ENCODE measurements at places on chromosomes 16 and 17.

GRCh38 chr17:44360826-44361225 is 2.8 kb downstream of the FAM171A2 start:
- DNase-seq: no peak

GRCh38 chr16:4498546-4499195 is 22.5 kb downstream of the HMOX2 start:
- DNase-seq: no peak

DNA sequence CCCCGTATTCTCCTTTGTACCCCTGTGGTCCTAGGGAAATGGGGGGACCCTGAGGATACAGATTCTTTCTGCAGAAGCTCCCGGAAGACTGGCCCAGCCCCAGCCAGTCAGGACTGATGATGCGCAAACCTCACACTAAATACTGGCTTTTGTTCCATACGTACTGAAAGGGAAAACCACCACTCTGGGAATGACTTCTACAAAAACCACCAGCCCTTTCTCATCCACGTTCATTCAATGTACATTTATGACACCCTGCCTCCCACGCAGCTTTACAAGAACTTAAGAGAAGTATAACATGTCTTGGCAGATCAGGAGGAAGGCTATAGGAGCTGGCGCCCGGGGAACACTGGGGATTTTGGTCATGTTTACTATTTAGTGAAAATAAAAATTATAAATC is 70.6 kb downstream of the MARCHF10 start:
- no peak for DNase-seq

DNA sequence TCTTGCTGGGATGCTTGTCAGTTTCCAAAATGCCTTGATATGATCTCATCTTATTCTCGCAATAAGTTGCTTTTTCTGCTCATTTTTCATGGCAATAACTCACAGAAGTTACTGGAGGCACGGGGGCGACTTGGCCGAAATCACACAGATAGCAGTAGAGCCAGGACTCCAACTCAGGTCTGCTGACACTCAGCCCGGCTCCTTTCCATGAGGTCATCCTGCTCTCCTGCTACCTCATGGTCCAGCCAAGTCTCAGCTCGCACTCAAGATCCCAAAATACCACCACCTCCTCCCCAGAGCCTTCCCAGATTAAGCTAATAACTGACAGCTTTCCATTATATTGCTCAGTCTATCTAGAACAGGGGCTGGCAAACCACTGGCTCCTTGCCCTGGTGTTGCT is 269.5 kb downstream of the MAP2K4 start:
- DNase-seq: no peak

DNA sequence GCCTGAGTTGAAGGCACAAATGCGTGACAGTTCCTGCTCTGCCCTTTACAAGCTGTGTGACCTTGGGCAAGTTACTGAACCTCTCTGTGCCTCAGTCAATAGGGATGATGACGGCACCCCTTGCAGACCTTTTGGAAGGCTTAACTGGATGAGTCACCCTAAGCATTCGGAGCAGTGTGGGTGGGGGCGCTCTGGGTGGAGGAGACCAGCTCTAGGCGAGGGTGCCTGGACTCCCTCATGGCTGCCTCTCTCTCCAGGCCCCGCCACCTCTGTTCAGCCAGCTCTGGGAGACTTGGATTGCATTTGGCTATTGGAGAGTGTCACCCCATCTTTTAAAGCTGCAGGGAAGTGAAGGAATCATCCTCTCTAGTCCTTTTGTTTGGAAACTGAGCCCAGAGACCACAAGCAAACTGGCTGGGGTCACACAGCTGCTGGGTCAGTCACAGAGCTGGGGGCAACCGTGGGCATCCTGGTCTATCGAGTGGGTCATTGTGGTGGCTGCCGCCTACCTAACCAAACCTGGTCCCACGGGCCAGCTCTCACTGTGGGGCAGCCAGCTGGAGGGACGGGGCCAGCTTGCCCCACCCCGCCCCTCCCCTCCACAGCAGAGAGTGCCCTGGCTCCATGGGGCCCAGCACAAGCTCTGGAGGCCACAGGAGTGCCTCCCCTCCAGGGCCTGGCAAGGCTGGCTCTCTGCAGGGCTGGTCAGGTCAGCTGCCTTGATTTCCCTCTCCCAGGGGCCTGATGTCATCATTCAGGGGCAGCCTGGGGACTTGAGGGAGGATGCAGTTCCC is 20.2 kb upstream of the GSE1 start:
- DNase-seq: no peak

DNA sequence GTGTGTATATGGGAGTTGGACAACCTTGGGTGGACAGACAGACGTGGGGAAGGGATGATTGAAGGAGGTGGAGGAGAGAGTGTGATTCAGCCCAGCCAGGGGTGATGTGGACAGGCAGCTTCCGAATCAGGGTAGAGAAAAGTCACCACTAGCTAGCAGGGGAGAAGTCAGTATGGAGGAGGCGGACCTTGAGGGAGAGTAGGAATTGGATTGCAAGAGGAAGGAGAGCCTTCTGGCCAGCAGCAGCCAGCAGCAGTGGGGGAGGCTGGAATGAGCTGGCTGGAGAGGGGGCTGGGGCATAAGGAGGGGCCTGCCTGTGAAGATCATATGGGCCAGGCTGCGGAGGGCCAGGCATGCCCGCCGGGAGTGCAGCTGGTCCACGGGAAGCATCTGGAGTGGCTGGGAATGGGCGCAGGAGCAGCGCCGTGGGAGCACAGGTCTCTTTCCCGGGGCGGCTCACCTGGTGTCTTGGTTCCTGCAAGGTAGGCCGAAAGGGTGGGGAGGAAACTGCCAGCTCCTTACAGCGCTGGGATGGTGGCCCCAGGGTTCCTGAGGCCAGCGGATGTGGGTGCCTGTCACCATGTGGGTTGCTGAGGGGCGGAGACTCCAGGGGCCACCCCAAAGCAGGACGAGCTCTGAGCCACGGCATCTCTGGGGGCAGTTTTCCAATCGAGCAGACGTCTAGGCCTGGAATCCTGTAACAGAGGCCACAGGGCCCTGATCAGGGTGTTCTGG is 235.3 kb downstream of the SEC14L1 start:
- peak; percentile 35 for DNase-seq

GRCh38 chr17:51147650-51148049 is 5.7 kb upstream of the NME1 start:
- DNase-seq: no peak

DNA sequence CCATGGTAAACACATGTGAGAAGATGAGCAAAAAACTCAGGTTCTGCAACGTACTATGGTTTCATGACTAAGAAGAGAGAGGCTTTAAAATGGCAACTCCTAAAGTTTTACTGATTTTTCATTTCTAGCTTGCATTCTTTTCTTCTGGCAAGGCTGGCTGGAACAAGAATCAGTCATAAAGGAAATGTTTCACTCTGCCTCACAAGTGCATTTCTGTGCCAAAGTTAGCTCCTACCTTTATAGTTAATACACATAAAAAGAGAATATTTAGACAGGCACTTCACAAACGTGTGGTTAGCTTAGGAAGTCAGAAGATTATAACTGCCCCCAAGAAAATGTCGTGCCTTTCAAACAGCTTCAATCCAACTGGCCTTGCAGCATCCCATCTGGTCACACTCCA is 417.1 kb upstream of the CDH11 start:
- DNase-seq: no peak

DNA sequence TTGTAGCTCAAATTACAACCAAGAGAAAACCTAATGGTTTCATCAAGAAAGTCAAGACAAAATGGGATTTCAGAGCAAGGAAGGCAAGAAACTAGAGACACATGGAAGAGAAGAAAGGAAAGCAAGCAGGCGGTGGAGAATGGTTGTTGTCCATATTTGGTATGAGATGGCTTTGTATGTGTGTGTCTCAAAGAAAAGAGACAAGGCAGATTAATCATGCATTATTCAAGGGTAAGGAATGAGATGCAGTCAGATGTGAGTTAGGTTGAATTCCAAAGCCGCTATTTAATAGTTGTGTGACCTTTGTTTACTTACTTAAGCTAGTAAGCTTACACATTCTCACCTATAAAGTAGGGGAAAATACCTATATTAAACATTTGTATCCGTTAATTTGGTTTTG is 1029.6 kb downstream of the CDH11 start:
- DNase-seq: no peak

GRCh38 chr17:79836510-79836971 is 2.7 kb downstream of the CBX4 start:
- no peak for DNase-seq

GRCh38 chr16:68792465-68793324 is 50.6 kb upstream of the TANGO6 start:
- DNase-seq: no peak

- DNase-seq: no peak
Observed at GRCh38 chr16:87619360-87620200, 17.3 kb downstream of the JPH3 start.

DNA sequence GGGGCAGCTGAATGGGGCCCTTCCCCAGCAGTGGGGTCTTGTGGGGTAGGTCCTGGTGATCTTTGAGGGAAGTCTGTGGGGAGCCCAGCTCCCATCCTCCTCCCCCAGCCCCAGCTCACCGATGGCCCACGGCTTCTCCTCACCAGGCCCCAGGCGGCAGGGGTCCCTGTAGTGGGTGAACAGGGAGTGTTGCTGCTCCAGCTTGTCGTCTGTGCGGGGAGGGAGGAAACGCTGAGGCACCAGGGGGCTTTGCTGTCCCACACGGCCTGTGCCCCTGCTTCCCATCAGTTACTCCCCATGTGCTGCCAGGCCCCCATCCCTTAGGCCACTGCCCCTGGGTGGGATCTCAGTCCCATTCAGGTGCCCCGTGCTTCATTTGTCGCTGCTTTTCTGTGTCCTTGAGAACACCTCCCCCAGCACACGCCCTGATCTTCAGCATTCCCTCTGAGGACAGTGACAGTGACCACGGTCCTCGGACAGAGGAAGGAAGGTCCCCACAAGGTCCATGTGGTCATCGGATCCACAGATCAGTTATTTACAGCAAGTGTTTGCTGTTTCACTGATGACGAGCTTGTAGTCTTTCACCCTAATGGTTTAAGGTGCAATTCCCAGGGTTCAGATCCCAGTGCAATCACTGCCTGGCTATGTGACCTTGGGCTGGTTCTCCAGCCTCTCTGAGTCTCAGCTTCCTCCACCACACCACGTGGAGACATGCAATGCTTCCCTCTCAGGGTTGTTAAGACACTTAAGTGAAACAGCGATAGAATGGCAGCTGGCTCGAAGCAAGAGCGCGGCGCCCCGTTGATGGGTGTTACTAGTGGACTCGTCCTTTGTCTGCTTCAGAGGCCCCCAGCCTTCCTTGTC is 53.1 kb downstream of the PRMT7 start:
- DNase-seq: no peak

DNA sequence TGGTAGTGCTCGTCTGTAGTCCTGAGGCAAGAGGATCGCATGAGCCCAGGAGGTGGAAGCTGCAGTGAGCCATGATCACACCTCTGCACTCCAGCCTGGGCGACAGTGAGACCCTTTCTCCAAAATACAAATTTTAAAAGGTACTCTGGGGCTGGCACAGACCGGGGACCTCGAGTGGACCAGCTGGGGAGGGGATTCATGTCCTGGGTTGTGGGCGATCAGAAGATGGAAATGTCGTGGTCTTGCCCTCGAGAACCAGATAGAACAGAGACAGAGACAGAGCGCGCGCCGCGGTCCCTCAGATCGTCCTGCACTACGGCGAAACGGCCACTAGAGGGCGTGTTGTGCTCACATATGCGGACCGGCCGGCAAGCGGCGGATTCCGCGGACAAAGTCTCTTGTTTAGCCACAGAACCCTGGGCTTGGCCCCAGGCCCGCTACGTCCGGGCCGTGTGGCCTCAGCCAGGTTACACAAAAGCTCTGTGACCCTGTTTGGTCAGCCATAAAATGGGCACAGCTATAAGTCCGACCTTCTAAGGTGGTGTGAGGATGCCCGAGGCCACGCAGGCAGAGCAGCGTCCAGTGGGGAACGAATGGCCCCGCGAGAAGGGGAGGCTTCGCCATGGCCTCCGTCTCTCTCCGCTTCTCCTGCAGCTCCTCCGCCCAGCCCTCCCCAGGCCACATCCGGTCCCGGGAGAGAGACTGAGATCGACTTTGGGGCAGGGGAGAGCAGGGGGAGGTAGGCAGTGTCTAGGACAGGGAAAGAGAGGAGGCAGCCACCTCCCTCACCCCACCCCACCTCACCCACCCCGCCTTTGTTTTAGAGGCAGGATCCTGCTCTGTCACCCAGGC is 14.6 kb upstream of the SBK1 start:
- peak; percentile 77 for DNase-seq

- DNase-seq: no peak
Observed at GRCh38 chr16:78789561-78789960, 690.1 kb downstream of the WWOX start.

- no peak for DNase-seq
Observed at GRCh38 chr16:57622361-57623250, 5.8 kb upstream of the ADGRG1 start.

DNA sequence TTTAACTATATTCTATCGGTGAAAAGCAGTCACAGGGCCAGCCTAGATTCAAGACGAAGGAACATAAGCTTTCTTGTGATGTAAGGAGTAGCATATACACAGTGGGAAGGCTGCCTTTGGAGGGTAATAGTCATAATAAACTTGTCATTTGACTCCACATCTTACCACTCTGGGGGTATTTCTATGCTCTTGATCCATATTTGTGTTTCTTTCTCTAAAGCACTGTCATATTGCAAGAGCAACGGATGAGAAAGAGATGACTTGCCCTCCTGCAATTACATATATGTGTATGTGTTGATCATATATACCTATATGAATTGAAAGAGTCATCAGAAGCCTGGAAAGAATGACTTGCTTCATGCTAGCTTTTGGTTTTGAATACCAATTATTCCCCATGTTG is 225.4 kb upstream of the HS3ST3A1 start:
- no peak for DNase-seq

- DNase-seq: no peak
Observed at GRCh38 chr17:5619088-5619740, 34.9 kb upstream of the NLRP1 start.

DNA sequence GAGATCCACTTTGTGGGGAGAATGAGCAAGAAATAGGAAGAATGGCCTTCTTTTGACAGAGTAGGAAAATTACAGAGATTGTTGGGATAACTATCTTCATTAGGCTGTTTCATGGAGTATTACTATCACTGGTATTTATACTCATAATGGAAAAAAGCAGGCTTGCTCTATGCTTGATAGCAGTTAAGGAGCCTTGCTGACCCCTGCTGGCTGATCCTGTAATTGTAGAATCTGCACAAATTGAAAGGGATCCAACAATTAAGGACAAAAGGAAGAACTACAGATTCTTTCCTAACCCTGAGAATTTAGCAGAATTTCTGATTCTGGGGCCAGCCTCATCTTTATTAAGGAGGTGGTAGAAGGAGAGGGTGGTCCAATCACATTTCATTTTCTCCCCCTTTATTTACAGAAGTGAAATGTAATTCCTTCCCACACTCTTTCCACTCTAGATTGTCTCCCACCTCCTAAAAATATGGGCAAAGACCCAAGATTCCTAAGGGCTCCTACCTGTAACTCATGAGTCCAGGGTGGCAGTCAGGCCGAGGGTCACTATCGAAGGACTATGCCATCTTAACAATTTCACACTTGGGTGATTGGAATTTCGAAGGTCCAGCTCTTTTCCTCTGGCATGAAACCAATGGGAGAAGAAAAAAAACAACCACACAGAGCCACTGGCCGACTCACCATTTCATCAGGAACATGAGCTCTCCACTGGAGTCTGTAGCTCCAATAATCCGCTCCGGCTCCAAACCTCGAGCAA is 26.3 kb downstream of the NFE2L1 start:
- DNase-seq: peak; percentile 34

Measured in stimulated activated CD8-positive, alpha-beta memory T cell treated with anti-CD3 and anti-CD28 coated beads, Interleukin-7, amount 100 ng/mL, for 1 hour (primary cell).